HS-27A (cell line): ENCODE measurements at places on chromosomes 11 and 22.

DNA sequence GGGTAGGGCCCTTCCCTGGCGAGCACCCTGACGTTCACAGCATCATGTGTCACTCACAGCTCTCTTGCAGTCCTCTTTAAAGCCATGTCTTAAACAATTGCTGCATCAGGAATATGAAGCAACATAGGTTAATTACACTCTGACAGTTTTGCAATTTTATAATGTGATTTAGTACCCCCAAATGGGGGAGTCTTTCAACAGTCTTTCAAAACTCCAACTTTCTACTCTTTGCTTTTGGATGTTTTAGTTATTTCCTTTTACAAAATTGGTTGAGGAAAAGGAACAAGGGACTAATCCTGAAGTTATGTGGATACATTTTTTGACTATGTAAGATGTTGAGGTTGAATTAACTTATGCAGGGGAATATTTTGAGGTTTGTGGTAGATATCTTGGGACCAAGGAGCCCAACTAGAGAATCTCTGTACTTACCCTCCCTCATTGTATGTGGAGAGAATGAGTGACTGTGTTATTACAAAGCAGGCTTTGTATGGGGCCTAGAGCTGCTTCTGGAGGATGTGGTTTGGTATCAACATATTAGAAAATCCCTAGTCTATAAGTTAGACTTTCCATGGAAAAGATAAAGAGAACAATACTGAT, at the start of gene MMP8:
TSS of gene MMP8 (minus strand) at position 51 of the 597 bp plus-strand sequence. CDS start 99 bp downstream, outside the sequence.
- no peak for DNase-seq

DNA sequence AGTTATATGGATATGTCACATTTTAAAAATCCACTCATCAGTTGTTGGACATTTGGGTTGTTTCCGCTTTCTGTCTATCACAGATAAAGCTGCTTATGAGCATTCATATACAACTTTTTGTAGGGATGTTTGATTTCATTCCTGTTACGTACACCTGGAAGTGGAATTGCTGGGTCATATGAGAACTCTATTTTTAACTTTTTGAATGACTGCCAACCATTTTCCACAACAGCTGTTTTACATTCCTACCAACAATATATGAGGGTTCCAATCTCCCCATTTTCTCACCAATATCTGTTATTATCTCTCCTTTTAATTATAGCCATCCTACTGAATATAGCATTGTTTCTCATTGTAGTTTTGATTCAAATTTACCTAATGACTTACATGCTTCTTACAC, 172.0 kb downstream of the UVRAG start:
- DNase-seq: no peak

GRCh38 chr11:117610045-117610444, 187.0 kb downstream of the DSCAML1 start:
- DNase-seq: no peak

DNA sequence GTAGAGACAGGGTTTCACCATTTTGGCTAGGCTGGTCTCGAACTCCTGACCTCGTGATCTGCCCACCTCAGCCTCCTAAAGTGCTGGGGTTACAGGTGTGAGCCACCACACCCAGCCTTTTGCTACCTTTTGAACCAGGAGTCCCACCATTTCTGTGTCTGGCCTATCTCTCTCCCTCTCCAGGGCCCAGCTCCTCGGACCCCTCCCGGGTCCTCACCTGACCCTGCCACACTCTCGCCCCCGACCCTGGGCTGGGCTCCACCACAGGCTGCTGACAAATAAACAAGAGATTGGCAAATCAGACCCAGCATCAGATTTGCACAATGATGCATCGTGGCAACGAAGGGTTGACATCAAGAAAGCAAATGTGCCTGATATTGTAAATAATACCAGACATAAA, 8.8 kb downstream of the KRTAP5-5 start:
- DNase-seq: no peak

DNA sequence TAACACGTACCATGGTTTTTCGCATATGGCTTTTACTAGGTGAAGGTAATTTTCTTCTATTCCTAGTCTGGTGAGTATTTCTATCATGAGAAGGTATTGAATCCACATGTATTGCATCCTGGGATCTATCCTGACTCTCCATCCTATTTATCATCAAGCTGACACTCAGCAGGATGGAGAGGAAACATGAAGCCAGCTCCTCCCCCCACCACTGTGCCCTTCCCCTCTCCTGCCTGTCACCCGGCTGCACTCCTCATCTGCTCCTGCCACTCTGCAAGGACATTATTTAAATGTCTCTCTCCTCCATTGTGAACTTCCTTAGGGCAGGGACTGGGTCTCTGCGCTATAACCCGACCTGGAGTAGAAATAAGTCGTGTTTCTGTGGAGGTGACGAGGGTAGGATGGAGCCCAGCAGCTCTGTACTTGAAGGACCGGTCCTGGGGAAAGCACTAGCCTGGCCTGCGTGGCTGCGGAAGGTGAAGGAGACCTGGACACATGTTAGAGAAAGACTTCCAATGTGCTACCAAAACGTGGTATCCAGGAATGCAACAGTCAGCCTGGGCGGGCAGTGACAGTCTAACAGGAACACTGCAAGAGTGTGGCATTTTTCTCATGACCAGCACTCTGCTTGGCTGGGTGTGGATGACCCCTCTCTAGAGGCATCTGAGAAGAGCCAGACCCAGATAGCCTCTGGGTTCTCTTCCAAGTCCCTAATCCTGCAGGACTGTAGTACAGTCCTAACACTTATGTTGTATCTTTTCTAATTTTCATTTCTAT, 111.2 kb downstream of the MICAL3 start:
- DNase-seq: no peak

- no peak for DNase-seq
Measured at GRCh38 chr22:48353116-48353947, 1474.3 kb downstream of the BRD1 start.

GRCh38 chr22:46148816-46149511, 1.4 kb upstream of the PPARA start:
- no peak for DNase-seq

DNA sequence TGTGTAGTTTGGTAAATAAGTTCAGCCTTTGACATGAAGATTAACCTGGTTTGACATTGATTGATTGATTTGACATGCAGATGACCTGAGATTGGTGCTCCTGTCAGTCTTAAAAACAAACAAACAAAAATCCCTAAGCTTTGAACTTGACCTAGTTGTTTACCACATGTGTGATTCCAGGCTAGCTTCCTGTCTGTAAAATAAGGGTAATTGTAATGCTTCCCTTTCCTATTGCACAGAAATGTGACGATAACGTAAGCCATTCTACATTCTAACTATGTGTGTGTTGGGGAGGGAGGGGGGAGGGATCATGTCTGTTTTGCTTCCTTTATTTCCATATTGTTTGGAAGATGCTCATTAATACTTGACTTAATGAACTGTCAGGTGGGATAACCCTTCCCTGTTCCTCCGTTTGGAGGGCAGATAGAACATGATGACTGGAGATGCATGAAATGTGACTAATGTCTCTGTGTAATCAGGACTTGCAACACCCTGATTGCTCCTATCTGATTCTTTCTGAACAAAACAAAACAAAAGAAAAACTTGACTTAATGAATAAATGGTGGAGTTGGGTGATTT, 106.1 kb upstream of the CLMP start:
- DNase-seq: no peak

DNA sequence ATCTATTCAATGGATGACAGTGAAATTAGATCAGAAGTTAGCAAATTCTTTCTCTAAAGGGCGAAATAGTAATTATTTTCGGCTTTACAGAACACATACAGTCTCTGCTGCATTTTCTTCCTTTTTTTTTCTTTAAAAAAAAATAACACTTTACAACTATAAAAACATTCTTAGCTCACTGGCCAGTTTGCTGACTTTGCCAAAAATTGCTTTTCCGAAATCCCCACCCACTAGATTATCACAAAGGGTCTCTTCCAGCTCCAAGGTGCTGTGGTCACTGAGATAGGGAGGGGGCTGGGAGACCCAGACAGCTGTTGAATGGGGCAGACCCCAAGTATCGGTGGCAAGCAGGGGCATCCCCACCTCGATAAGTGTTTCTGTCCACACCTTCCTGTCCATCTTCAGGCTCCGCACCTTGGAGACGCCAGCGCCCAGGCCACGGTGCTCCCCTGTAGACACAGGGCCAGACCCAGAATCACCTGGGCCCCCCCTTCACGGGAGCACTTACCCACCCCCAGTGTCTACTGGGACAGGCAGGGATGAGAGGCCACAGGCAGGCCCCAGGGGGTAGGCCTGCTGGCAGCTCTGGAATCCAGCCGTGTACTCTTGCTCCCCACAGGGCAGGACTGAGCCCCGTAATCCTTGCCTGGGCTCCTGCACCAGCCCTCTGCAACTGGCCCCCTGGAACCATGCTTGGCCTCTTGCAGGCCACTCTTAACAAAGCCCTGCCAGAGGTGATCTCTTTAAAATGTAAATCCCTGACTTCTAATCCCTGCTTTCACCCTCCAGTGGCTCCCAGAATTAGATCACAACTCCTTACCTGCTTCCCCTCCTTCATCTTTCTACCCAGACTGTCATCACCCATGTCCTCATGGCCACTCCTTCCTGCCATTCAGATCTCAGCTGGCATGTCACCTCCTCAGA, 31.5 kb upstream of the PDE2A start:
- no peak for DNase-seq

- DNase-seq: no peak
Measured at GRCh38 chr22:31872209-31872608, 72.1 kb upstream of the YWHAH start.

DNA sequence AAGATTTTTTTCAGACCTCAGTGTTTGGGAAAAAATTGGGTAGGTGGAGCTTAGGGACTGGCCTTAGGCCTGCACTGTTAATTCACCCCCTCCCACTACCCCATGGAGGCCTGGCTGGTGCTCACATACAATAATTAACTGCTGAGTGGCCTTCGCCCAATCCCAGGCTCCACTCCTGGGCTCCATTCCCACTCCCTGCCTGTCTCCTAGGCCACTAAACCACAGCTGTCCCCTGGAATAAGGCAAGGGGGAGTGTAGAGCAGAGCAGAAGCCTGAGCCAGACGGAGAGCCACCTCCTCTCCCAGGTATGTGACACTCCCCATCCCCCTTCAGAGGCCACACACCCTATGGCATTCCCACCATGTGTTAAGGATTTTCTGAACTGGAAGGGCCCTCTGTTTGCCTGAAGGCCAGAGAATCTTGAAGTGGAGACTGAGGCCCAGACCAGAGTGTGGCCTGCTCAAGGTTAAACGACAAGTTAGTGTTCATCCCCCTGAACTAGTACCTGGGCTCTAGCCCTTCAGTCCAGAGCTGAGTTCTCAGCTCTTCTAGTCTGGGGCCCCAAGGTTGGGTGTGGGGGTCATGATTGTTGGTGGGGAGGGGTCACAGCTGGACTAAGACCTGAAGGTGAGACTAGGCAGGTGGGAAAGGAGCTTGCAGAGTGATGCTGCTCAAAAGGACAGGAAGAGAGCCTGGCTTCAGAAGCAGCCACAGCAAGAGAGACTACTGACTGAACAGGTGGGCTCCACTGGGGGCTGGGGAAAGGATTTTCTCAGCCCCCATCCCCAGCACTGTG, 2.3 kb upstream of the FOLR1 start:
- no peak for DNase-seq

- DNase-seq: no peak
Measured at GRCh38 chr22:45448431-45448830, 34.9 kb downstream of the RIBC2 start.

GRCh38 chr11:132691848-132692550, 840.3 kb downstream of the OPCML start:
- DNase-seq: no peak

DNA sequence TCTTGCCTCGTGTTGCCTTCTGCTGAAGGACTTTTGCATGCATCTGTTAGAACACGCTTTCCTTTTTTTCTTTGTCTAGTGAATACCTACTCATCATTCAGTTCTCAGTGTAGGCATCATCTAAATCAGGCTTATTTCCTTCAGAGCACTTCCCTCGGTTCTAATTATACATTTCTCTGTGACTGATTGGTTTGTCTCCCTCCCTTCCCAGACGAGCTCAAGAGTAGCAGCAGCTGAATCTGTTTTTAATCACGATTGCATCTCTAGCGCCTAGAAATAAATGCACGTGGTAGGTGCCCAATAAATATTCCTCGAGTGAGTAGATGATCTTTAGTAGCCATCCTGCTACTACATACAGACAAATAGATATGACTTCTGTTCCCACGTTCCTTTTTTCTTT, 6.3 kb downstream of the CEP164 start:
- no peak for DNase-seq

DNA sequence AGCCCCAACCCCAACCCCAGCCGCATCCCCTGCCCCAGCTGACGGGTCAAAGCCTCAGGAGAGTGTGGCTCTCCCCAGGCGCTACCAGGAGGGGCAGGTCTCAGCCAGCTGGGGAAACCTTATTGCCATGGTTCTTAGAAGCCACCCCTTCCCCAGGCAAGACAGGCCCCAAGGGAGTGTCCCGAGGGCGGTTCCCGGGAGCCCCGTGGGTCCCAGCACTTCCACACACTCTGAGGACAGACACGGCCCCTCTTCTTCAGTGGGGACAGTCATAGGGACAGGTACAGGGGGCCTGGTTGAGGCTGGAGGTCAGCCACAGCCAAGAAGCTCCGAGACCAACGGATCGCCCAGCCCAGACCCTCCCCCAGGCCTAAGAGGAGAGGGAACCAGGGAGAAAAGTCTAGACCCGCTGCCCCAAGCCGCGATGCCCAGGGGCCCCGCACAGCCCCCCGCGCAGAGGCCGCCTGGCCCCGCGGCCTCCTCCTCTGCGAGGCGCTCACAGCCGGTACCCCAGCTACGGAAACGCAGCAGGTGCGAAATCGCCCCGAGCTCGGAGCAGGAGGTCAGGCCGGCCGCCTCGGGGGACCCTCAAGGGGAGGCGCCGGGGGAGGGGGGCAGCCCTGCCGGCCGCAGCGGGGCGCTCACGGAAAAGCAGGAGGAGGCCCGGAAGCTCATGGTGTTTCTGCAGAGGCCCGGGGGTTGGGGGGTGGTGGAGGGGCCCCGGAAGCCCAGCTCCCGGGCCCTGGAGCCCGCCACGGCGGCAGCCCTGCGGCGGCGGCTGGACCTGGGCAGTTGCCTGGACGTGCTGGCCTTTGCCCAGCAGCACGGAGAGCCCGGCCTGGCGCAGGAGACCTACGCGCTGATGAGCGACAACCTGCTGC, 2.6 kb downstream of the KLHDC7B start:
- no peak for DNase-seq

DNA sequence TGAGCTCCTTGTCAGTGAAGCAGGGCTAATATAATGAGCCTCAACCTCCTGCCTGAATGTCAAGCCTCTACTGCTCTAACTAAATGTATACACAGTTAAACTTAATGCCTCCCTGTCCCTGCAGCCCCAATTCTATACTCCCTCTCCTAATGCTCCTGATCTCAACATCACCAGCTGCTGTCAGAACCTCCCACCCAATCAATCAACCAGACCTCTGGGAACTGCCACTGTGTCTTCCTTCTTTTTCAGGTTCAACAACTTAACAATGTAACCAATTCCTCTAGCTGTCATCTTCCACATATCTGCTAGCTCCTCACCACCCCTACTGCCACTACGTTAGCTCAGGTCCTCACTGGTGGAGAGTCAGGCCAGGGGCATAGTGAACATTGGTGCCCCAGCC, 339.8 kb upstream of the NARS2 start:
- no peak for DNase-seq

- DNase-seq: peak; percentile 79
Measured at GRCh38 chr11:38460429-38460828, 1862.4 kb upstream of the RAG2 start.

GRCh38 chr22:41732096-41732772, 32.9 kb downstream of the MEI1 start:
- no peak for DNase-seq

GRCh38 chr11:111841370-111842053, 29.9 kb downstream of the ALG9 start:
- DNase-seq: peak; percentile 17

- no peak for DNase-seq
Measured at GRCh38 chr22:19223617-19224016, 45.1 kb upstream of the SLC25A1 start.

- no peak for DNase-seq
Measured at GRCh38 chr11:75261902-75262361, 21.4 kb downstream of the TPBGL start.

- no peak for DNase-seq
Measured at GRCh38 chr11:32899438-32899837, 6.8 kb downstream of the QSER1 start.
